SK-N-DZ (cell line): ENCODE measurements at places on chromosomes 5 and 9.

GRCh38 chr9:69425136-69425801 lies 100.3 kb downstream of the ENTREP1 start:
- no peak for DNase-seq

DNA sequence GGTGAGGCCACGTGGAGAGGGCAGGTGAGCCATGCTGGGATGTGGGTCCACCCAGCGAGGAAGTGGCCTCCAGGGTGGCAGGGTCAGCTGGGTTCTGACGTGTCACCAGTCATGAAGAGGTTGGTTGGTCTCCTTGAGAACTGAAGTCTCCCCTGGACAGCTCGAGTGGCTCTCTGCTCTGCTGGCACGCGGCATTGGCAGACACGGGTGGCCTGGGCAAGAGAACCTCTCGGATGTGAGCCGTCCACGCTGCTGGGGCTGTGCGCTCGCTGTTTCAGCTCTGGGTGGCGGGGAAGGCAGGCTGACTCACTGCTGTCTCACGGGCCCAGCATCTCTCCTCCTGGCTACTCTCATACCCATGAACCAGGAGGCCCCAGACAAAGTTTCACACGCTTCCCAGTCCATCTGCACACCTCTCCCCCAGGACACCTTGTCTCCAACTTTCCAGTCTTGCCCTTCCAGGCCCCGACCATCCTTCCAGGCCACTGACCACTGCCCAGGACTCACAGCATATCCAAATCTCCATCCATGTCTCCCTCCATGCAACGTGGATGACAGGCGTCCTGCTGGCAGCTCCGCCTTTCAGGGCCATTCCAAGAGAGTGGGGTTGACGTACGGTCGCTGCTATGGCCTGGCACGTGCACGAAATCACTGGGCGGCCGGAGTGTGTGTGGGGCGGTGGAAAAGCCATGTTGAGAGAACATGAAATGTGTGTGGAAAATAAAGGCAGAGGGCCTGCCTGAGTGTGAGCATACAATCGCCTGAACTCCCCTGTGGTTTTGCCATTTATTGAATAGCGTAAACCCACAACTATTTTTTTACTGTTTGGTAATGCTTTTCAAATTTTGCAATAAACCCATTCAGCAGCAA lies 145.0 kb upstream of the COL5A1 start:
- no peak for DNase-seq

DNA sequence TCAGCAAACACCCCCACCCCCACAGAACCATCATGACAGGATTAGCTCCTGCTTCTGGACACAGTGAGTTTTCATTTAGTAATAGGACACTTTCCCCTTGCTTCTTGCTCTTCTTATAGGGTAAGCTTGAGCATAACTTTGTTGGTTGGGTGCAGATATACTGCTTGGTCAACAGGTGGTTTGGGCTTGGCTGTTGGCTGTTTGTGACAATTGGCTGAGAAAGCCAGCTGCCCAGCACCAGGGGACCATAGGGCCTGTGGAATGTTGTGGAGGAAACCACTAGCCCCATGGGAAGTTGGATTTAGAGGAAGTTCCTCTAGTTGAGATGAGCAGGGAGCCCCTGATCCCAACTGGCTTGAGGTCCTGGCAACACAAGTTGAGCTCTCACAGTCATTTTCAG lies 30.5 kb downstream of the PPP3R2 start:
- no peak for DNase-seq

DNA sequence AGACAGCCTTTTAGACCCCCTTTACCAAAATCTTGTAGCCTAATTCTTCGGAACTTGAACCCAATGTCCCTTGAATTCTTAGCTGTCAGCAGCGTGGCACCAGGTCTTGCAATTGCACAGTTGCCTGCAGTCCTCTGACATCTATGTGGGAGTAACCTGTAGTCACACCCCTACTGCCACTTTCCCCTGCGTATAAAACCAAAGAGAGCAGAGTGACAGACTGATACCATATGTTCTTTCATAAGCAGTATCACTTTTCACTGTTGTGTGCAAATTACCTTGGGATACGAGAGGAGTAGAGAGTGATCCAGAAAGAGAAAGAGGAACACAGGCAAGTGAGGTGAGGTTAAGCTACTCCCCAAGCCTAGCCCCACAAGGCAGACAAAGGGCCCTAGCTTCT lies 364.3 kb upstream of the ADAMTSL1 start:
- no peak for DNase-seq

DNA sequence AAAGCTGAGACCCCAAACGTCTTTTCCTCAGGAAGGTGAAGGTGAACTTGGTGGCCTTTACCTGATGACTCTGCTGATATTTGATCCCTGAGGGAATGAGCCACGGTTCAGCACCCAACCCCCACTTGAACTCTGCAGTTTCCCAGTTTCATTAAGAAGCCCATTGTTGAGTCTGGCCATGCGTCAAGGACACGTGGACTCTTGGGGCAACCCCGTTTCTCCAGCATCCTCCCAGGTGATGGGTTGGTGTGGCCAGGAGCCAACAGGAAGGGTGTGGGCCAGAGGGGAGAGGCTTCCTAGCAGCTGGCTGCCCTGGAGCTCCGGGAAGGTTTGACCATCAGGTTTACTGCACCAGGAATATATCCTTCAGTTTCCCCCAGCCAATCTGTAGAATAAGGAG lies 59.5 kb upstream of the GNE start:
- DNase-seq, result no peak

DNA sequence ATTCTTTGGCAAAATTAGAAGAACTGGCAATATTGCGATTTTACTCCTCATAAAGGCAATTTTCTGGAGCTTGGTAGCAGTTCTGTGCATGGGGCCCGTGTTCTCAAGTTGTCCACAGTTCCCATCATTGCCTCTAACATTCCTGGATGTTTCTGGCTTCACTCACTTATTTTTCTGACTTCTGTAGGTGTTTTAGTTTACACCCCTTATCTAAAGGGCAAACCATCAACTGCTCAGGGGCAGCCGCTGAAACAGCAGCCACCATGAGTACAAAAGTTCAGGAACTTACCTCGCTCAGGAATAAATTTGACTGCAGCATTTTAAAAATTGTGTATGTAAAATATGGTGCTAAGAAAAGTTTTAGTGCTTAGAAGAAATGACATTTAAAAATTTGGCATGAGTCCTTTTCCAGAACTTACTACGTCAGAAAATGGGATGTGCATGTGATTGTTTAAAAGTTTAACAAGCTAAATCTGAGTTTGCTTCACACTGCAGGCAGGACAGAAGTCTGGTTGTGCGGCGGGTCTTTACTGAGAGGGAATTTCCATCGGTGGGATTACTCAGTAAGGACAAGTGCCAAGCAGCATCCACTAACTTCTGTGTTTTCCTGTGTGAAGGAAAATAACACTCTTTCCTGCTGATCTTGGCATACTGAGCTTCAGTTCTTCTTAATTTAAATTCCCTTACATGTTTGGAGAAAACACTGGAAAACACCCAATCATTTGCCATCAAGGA lies 261.7 kb downstream of the MAT2B start:
- DNase-seq, result no peak

- no peak for DNase-seq
Measured at GRCh38 chr5:143080982-143081381, 310.8 kb downstream of the ARHGAP26 start.

DNA sequence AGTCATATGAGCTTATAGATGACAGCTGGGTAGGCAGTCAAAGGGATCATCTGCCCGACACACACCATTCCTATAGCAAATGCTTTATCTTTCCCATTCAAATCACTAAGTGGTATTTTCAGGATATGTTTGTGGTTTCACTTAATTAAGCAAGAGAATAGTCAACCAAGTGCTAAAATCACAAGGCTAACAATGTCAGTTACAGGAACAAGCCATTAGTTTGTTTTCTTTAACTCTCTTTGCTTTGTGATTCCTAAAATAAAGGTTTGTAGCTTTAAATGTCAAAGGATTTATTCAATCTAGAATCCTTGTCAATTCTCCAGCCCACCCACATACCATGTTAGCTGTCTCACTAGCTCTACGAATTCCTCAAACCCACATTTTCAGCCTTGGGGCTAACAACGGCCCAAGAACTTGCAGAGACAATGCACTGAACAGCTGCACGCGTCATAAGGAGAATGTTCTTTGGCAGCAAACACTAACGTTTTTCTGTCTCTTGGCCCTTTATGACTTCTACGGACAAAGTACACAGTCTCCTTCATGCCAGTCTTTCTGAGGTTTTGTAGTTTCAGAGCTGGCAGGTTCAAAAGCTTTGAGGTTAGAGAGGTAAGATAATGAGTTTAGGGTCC lies 56.6 kb downstream of the ELAVL2 start:
- DNase-seq, result no peak

GRCh38 chr5:110034056-110034600 lies 344.4 kb downstream of the MAN2A1 start:
- no peak for DNase-seq
